ENCODE measurements at places on chromosomes 4 and X.

DNA sequence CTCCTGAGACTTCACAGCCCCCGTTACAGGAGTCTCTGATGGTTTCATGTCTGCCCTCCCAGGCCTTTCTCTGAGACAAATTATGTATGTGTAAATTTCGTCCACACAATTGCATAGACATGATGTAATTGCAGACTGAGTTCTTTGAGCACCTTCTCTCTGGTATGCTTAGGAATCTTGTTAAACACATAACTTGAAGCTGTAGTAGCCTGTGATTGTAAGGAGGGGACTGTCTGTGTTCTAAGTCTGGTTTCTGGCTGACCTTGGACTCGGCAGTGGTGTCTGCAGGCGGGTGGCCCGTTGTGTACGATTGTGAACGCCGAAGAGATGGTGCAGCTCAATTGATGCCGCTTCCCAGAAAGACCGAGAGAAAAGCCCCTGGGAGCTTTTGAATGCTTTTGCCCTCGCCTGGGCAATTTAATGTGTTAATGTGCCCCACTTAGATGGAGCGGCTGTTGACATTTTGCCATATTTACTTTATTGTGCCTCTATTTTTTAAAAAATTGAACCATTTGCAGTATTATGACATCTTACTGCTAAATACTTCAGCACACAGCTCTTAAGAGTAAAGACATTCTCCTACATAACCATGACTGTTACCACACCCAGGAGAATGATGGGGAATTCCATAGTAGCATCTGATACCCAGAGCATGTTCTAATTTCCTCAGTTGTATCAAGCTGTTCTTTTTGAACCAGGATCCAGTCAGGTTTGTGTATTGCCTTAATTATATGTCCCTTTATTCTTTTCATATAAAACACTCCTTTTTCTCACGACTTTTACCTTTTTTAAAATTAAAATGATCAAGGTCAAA lies 58.4 kb upstream of the TADA2B start:
- no peak for DNase-seq

GRCh38 chr4:121860121-121860520 lies 10.2 kb downstream of the BBS7 start:
- DNase-seq = no peak

DNA sequence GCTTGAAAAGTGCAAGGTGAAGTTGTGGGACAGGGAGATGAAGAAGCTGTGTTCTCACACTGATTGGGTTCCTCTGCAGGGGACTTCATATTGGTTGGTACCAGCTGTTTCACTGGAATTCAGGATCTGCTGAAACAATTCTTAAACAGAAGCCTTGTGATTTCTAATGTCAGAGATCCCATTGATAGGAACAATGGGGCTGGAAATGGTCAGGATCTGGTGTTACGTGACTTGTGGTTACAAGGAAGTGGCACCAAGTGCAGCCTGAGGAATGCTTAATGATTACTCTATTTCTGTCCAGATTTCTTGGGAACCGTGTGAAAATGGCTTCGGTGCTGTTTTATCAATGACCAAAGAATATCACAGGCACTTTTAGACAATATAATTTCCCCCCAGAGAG lies 68.1 kb downstream of the MOSPD2 start:
- no peak for DNase-seq

GRCh38 chrX:15384304-15384703 lies at the start of gene VEGFD:
VEGFD (minus strand) TSS chrX:15384413; CDS start chrX:15383946, 467 bp downstream.
- no peak for DNase-seq

DNA sequence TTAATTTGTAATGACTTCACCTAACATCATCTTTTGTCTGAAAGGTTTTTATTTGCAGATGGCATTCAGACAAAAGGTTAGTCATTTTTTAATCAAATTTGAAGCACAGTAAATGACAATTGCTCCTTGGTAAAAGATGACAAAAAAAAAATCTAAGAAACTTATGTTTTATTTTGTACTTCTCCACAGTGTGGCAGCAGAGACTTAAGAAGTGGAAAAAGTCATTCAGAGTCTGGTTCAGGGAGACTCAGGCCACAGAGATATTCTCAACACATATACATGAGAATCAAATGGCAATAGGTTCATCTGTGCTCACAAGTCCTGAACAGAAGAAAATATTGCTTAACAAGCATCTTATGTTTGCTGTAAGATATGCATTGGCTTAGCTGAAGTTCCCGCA lies 436.2 kb downstream of the KCNIP4 start:
- DNase-seq = no peak

DNA sequence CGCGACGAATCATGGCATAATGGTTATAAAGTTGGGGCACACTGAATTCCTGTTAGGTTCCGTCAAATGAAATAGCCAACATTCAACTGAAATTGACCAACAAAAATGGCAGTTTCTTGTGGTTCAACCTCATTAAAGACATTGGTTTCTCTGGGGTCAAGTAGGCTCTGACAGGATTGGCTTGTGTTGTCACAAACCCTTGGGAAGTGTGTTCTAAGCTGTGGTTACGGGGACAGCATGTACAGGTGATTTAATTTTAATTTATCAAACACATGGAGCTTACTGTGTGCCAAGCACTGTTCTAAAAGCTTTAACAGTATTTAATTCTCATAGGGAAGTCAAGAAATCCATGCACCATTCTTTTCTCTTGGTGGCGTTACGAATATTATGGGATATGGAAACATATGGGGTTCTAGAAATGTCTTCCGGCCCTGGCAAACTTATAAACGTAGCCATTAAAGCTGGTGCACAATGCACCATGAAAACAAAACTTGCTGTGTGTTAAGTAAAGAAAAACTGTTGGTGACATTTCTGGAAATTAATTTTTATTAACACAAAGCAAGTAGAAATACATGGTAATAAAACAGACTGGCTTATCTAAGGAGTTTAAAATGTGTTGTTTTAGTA lies 891 bp downstream of the XK start:
- DNase-seq = no peak

GRCh38 chrX:119009071-119009470 lies 34.7 kb downstream of the LONRF3 start:
- DNase-seq = no peak

- DNase-seq = no peak
Measured at GRCh38 chrX:71546879-71547278, 14.0 kb downstream of the OGT start.

- no peak for DNase-seq
Measured at GRCh38 chr4:24236120-24236519, 346.3 kb upstream of the PPARGC1A start.

- DNase-seq = no peak
Measured at GRCh38 chr4:88447371-88448095, 9.4 kb upstream of the HERC5 start.

GRCh38 chrX:118726396-118726795 lies 1.0 kb upstream of the IL13RA1 start:
- no peak for DNase-seq

- DNase-seq = no peak
Measured at GRCh38 chr4:186032259-186032658, 36.7 kb upstream of the TLR3 start.

DNA sequence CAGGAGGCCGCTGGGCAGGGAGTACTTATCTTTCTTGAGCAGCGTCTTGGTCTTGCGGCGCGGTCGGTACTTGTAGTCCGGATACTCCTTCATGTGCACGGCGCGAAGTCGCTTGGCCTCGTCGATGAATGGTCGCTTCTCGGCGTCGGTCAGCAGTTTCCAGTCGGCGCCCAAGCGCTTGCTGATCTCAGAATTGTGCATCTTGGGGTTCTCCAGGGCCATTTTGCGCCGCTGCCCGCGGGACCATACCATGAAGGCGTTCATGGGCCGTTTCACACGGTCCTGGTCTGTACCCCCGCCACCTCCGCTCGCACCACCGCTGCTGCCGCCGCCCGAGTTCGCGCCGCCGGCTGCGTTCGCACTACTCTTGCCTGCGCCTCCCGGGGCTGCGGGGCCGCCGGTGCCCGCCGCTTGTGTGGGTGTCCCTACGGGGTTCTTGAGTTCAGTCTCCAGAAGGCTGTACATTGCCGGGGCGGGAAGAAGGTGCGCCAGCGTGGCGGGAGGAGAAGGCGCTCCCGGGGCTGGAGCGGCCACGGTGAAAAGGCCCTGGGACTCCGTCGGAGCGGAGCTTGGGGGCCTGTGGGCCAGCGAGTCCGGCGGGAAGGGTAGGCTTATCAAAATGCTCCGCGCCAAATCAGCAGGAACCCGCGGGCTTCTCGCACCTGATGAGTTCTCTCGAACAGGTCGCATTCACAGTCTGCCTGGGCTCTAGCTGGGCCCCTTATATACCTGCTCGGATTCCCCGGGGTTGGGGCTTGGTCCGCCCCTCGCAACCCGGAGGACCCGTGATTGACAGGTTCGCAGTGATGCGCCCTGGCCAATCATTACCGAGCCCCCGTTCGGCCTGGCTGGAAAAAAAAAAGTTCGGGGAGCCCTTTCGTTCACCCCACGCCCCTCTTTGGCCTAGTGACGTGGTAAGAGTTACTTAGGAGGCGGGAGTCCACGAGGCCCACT lies at the start of gene SOX3:
SOX3 (minus strand) TSS at position 699 of the 954 bp plus-strand sequence; CDS start at position 690, 9 bp downstream.
- no peak for DNase-seq

DNA sequence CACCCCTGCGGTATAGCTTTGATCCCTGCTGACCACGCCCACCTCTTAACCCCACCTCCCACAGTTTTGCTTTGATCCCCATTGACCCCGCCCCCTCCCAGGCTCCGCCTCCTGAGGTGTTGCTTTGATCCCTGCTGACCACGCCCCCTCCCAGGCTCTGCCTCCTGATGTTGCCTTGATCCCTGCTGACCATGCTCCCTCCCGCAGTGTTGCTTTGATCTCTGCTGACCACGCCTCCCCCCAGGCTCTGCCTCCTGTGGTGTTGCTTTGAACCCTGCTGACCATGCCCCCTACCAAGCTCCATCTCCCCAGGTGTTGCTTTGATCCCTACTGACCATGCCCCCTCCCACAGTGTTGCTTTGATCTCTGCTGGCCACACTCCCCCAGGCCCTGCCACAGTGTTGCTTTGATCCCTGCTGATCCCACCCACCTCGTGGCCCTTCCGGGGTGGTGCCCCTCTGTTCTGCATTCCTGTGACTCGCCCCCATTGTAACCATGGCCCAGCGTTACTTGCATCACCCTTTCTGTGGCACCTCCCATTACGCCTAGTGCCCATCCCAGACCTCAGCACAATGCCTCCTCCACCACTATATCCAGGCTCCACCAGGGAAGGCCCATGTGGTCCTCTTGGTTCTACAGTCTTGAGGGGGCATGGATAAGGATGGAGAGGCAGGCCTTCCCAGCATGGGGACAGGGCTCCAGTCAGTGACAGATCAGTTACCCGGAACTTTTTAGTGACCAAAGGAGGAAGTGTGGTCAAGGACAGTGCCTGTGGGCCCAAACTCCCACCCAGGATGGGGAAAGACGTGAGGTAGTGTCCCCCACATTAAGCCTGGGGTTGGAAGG lies 70.8 kb downstream of the ADRA2C start:
- DNase-seq = no peak

DNA sequence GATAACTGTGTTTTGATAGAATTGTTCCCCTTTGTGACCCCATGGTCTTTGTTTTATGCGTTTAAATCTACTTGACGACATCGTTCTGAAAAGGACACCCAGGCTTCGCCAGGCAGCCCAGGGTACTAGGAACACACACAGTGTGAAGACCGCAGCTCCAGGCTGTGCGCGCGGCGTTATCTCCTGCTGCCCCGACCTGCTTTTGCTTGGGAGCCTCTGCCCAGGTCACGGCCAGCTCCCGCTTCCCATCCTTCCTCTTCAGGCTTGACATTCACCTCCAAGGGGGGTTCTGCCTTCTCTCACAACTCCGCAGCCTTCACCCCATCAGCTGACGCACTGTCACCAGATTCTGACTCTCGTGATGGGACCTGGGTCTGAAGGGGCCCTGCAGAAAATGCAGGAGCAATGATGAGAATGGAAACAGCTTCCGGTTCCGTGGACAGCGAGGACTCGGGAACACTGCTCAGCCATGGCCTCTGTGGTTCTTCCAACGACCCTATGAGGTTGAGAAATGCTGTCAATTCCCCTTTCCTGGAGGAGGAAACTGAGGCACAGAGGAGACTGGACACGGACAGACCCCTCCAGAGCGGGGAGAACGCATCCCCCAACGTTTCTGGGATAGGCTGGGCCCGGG lies 536 bp upstream of the HTRA3 start:
- DNase-seq = no peak

DNA sequence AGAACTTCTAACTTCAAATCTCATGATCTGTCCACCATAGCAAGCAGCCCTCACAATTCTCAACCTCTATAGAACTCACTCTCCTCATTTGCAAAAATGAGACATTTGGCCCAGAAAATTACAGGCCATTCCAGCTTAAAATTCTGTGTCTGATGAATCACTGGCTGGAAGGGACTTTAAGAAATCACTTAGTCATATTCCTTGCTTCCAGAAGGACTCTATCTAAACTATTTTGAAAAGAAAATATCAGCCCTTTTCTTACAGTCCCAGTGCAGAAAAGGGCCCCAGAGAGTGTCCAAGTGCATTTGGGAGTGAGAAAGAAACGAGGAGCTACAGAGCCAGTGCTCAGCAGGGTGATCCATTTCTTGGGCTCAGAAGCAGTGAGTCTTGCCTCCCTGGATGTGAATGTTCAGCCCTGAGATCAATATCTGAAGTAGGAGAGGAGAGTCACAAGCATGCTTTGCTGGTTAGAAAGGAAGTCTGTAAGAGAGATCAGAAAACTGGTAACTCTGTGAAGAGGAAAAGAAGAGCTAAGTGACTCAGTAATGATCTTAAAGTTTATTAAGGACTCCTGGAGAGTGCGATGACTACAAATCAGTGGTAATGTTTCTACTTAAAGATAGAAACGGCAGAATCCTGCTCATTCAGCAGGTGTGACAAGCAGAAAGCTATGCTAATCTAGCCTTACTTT lies 139.8 kb downstream of the PALLD start:
- DNase-seq = no peak

DNA sequence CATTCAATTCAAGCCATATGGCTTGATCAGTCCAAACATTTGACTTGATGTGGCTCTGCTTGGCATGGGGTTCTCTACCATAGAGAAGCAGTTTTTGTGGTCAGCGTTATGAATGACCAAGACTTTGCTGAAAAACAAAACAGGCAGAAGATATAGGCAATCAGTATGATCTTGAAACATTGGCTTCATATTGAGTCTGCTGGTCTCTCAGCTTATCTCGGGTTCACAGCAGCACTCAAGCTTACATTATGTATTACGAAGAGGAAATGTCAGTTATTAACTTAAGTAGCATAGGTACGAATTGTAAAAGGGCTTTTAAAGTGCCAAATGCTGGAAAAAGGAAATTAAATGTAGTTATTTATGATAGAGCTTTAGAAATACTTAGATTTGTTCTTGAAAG lies 99.0 kb downstream of the AFF2 start:
- no peak for DNase-seq

- DNase-seq = no peak
Measured at GRCh38 chrX:3450881-3451570, 104.6 kb upstream of the MXRA5 start.

DNA sequence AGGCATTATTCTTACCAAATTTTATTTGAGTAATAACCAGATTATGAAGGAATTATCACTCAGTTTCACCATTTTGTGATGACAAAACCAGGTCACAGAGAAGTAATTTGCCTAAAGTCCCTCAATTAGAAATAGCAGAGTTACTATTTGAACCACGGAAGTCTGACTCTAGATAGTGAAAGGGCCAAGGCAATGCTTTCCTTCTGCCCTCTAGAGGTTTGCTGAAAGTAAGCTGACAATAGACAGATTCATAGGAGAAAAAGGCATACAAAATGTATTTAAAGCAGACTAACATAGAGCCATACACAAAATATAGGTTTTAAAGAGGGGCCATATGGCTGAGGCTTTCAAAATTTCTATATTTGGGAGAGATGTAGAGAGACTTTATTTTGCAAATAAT lies 43.1 kb downstream of the CXXC4 start:
- DNase-seq = no peak

Data from T-helper 9 cell (primary cell).